Smooth muscle cell of the brain vasculature (primary cell): ENCODE measurements at places on chromosomes 5 and 9.

- no peak for DNase-seq
Measured at GRCh38 chr5:167208911-167209310, 1082.5 kb upstream of the WWC1 start.

GRCh38 chr5:131994090-131994489 lies 17.4 kb downstream of the ACSL6 start:
- no peak for DNase-seq

DNA sequence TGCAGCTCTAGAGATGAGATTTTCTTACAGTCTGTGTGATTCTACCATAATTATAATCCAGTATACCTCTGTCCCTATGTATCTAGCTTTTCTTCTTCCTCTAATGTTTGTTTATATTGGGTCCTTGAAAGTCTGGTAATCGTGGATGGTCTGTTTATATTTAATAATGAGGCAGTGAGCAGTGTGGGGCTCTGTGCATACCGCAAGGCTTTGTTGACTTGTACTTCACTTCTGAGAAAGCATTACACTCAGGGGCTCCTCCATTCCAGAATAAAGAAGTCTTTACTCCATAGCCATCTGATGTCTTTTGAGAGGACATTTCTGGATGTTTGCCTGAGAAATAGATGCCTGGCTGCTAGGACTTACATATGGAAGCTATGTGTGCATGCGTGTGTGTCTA lies 4.5 kb upstream of the MPDZ start:
- no peak for DNase-seq

DNA sequence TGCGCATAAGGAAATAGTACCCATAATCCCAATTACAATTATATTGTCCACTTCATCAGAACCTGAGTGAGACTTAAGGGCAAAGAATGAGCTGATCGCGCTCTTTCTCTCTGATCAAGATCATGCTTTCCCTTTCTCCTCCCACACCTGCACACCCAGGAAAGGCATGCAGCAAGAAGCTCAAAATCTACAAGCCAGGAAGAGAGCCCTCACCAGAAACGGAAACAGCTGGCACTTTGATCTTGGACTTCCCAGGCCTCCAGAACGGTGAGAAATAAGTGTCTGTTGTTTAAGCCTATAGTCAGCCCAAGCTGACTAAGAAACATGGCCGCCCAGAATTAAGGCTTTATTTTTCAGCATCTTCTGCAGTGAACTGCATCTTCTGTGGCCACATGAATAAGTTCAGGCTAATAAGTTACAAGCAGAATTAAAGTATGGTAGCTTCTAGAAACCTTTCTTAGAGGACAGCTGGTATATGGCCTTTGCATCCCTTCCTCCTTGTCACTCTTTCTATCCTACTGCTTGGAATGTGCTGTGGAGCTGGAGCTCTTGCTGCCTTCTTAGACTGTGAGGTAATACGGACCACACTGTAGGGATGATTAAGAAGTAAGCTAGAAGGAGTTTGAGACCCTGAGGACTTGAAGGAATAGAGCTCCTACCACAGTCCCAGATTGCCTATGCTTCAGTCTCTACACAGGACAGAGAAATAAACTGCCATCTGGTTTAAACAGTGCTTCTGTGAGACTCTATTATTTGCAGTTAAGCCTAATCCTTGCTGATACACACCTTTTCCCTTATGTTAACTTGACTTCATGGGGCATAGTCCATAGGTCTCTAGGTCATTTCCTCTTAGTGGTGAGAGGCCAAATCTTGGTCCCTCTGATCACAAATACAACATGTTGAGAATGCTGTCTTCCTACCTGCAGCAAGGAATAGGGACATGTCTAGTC lies 17.2 kb downstream of the OR2S2 start:
- DNase-seq, result no peak

DNA sequence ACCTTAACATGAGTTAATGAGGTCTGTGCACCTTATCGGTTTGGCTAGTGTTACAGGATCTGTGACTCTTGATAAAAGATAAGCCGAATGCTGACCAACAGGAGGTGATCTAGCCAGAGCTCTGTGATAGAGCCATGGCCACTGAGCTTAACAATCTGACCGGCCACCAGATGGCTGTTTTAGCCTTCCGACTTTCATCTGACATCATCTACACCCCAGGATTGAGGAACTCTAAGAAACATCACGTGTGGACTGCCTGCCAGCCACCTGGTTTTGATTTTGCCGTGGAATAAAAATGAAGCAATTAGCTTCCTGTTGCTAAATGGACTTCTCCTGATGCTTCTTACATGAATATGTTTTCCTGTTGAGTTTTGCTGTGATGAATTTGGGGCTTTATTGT lies 281.3 kb downstream of the CEMIP2 start:
- no peak for DNase-seq

GRCh38 chr5:15489571-15490235 lies 10.3 kb upstream of the FBXL7 start:
- DNase-seq, result no peak

DNA sequence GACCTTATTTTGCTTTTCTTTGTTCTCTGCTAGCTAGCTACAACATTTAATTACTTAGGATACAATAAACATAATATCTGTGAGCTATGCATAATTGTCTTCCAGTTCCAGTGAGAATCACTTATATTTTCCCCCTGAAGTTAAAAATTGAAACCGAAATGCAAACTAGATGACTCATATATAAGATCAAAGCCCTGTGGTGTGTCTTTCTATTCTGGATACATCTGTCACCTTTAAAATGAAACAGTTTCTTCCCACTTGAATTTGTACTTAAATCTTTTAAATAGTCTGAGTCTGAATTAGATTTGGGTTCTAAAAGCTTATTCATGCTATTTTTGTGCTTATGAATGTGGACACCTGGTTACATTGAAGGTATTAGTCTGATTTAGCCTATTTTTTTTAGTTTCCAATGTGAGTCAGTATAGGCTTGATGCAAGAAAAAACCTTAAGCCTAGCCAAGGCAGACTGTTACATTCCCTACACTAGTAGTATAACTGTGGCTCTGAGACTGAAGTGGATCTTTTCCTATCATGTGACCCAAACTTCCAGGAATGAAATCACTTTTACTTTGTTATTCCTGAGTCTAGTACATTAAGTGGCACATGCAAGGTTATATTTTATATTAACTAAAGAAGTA lies 703.5 kb upstream of the RGMB start:
- no peak for DNase-seq

DNA sequence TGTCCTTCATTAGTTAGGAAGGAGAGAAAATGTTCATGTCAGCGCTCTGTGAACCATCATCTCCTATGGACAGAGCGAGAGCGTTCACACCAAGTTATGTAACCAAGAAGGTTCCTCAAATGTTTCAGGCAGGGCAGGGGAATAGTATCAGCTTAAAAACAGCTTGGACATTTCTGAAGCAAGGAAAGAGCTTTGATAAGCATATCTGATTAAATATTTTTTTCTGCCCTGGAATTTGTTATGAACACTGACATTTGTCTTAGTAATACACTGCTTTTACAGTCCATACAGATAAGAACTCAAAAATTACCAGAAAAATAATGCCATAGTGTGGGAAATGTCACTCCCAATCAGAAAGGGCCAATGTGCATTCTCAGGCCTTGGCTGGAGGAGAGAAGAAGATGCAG lies 66.3 kb upstream of the LIFR start:
- no peak for DNase-seq

GRCh38 chr9:119986205-119986604 lies 593.8 kb downstream of the CDK5RAP2 start:
- no peak for DNase-seq

DNA sequence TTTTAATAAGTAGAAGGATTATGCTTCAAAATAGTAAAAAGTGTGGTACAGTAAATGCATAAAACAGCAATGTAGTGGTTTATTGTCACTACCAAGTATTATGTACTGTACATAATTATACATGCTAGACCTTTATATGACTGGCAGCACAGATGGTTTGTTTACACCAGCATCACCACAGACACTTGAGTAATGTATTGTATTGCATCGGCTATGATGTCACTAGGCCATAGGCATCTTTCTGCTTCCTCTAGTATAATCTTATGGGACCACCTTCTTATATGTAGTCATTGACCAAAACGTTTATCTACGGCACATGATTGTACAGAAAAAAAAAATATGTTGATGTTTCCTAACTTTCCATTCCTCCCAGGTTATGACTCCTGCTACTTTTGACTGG lies 31.9 kb upstream of the SSBP2 start:
- no peak for DNase-seq

DNA sequence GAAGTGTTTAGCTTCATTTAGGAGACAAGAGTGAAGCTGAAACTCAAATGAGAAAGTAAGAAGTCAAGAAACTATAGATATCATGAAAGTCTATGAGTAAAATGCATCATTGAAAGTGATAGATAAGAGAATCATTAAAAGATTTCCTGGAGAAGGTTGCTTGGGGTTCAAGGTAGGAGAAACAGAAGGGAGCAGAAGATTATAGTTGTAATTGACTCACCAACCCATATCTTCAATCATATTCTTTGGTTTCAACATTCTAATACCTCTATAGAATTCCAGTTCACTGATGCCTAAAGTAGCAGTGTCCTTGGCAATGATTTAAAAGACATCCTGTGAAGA lies 365.7 kb upstream of the RIOK2 start:
- no peak for DNase-seq

DNA sequence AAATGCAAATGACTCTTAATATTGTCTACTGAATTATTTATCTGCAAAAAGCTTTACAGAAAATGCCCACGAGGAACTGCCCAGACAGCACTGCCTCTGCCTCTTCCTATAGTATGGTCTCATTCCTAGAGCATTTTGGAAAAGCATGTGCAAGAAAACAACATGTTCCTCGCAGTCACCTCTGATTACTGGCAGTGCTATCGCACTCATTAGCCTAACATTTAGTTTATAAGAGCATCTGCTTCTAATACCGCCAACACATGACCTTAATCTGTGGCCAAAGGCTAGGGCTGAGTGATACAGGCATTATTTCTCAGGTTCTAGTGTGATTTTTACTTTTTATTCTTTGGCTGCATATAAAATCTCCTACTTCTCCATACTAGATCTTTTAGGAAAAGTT lies 259.2 kb downstream of the FBXL17 start:
- no peak for DNase-seq

DNA sequence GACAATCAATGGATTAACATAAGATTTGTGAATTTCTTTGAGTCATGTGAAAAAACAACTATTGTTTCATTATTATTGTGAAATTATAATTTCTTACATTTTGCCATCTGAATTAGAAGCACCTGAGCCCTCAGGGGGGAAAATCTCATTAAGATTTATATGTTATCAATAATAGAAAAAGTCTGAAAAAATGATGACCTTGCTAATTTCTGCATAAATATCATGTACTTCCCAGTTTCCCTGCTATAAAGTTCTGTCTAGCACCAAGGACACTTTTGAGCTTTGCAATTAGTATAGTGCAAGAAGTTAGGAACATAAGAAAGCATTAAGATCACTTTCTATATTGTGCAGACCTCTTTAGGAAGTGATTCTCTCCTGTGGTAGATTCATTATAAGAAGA lies 488.3 kb upstream of the TUSC1 start:
- DNase-seq, result no peak

GRCh38 chr5:42840269-42840668 lies 28.6 kb upstream of the SELENOP start:
- peak; percentile 72 for DNase-seq

GRCh38 chr9:25742256-25742655 lies 64.0 kb upstream of the TUSC1 start:
- no peak for DNase-seq

DNA sequence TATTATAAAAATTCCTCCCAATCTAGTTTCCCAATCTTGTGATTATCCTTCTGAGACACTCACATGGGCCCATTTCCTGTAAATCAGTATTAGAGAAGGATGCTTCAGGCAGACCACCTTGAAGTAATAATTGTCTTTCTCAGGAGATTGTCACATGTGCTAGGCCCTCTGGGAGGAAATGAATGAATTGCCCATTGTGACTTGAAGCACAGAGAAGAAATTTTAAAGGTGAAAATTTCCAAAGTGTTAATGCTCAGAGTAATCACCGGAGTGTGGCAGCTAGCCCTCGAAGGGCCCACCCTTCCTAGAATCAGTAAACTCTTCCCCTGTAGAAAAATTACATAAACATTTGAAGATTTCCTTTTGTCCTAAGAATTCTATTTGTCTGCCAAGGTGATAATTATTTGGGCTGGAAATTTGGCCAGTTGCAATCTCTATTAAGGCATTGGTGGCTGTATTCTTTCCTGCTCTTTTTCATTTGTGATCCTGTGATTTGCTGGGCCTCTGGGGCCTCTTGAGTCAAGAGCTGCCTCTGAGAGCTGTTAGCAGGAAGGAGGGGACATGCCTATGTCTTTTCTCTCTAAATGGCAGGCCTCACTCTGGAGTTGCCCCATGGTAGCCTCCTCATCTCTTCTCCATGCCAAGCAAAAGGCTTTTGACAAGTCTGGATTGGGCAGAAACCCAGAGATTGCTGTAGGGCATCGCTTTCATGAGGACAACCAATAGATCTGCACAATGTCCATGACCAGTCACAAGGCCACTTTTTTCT lies 371.5 kb upstream of the ACTBL2 start:
- no peak for DNase-seq

- DNase-seq, result no peak
Measured at GRCh38 chr5:170638051-170638450, 134.2 kb downstream of the KCNIP1 start.

DNA sequence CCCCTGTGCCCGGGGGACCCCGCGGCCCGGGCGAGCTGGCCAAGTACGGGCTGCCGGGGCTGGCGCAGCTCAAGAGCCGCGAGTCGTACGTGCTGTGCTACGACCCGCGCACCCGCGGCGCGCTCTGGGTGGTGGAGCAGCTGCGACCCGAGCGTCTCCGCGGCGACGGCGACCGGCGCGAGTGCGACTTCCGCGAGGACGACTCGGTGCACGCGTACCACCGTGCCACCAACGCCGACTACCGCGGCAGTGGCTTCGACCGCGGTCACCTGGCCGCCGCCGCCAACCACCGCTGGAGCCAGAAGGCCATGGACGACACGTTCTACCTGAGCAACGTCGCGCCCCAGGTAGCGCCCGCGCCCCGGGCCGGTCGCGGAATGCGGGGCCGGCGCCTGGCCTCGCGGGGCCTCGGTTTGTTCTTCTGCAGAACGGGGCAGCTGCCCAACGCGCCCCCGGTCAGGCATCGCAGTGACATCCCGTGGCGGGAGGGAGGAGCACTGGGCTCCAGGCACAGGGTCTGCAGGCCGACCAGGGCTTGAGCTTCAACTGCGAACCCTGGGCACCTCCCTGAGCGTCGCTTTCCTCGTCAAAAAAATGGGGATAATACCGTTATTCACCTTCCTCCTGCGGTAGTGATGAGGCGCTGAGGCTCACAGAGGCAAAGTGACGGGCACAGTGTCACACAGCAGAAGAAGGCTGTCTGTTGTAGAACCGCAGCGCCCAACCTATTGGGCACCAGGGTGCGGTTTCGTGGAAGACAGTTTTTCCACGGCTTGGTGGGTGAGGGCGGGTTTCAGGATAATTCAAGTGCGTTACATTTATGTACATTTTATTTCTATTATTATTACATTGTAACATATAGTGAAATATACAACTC lies 777 bp downstream of the ENDOG start:
- DNase-seq, result no peak

DNA sequence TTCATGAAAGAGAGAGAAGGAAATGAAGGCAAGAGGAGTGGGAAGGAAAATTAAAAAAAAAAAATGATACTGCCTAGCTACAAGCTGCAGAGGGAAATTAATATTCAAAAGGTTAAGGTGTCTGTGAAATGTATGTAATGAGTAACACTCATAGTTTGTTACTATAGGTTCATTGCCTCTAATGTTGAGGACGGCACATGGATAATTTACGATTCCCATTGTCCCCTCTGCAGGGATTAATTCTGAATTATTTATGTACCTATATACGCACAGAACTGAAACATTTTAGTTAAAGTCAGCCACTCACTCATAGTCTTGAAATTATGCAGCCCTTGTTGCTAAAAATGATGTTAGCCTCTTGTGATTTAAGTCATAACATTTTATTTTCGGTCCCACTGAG lies 869.1 kb downstream of the NR2F1-AS1 start:
- no peak for DNase-seq
